Stomach (tissue), 19 donors: ENCODE measurements at places on chromosomes 16 and 17. TPM values are rescaled to one million over a fixed set of nuclear protein-coding genes. Genes with fewer than 3 reads are reported as not detected.
A peak's percentile ranks its signal among the peaks of the same experiment; 100 is the strongest.

DNA sequence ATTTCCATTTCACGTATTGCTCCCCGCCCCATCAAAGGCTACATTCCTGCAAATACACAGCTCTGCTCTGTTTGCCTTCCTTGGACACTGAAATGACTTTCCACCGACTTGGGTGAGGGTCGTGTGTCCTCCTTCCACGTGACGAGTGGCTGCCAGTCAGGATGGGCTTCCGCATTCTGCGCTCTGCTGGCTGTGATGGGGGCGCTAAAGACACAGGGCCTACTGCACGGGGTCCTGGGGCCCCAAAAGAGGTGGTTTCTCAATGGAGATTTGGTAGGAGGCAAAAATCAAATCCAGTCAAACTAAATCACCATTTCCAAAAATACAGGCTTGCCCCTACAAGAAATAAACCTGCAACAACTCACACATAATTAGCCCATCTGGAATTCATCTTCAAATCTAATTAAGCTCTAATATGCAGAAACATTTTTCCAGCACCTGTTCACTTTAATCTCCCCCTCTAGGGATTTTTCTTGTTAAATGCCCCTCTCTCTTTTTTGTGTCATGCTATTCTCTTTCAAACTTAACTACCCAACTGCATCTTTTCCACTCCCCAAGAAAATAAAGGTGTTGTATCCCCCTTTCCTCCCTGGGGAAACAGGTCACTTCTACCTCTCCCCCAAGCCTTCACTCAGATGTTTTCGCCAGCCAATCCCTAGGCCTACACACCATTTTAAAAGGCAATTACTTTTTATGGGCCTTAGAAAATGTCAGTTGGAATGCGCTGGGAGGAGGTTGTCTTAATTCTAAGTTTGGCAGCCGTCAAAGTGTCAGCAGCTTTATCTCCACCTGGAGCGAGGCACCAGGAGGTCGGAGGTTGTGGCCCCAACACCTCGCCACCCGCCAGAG lies 21.9 kb upstream of the FAAP100 start:
- no peak for DNase-seq

- peak; percentile 45 for DNase-seq
Observed at GRCh38 chr16:53991754-53992378, 287.9 kb downstream of the FTO start.

DNA sequence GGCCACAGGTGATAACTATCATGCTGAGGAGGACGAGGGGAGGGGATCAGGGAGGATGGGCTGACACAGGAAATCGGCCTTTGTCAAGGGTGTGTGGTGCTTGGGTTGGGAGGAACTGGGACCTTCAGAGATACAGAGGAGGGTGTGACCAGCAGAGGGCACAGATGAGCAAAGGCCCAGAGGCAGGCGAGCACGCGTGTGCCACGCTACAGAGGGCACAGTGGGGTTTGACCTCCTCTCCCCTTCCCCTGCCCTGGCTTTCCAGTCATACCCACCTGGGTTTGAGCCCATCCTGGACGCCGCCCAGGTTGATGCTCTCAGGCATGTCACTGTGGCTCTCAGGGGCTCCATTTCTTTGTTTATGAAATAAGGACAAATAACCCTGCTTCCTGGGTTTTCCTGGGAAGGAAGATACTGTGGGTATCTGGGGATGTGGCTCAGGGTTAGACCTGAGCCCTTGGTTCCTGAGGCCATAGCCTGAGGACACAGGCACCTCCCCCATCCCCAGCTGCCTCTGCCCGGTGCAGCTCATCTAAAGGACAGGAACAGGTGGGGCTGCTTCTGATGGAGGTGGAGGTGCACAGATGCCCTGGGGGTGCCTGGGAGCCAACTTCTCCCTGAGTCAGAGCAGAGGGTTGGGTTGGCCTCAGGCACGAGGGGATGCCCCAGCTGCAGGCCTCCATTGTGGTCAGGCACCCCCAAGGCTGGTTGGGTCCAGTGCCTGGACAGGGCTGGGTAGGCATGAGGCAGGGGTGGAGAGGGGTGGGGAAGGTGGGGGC lies 51.8 kb downstream of the BEAN1 start:
- DNase-seq, result peak; percentile 81

Gene TBC1D3I
- not detected for total RNA-seq

Gene DDX52
- total RNA-seq, result 7.1 TPM

Gene FOXO3B
- 1.1 TPM for total RNA-seq
